ENCODE measurements at places on chromosomes 13 and 19.

- DNase-seq: no peak
Measured at GRCh38 chr13:46405457-46405856, 18.4 kb upstream of the RUBCNL start.

GRCh38 chr13:44397766-44398223 is 24.2 kb downstream of the SERP2 start:
- no peak for DNase-seq

DNA sequence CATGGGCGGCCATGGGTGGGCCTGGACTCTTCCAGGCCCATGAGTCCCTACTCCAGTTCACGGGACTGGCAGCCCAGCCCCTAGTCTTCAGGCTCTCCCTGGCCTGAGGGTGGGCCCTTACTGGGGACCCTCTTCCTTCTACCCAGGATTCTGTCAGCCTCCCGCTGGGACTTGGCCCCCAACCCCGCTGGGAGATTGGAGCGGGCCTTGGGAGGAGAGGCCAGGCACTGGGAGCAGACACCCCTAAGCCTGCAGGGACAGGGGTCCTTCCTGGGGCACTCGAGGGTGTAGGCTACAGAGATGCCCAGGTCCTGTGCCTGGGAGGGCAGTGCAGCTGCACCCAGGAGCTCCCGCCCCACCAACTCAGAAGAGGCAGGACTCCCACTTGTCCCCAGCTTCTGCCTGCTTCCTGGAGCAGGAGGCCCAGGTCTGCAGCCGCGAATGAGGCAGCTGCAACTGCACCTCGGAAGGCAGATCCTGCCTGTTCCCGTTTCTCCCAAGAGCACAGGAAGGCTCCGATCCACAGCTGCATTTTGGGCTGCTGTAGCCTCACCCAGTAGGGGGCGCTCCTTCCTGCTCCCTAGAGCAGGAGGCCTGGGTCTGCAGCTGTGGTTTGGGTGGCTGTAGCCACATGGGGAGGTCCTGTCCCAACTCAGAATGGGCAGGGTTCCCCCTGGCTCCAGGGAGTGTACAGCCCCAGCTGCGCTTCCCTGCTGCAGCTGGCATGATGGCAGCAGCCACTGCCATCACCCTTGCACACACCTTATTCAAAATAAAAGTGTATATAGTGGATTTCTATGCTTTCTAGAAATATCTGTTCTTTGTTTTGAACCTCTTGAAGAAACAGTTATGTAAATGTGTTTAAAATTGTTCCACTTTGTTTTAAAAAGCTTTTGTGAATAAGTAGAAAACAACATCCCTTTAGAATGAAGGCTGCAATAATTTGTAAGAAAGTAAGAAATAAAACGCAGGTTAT is 46.8 kb downstream of the TEX26 start:
- peak; percentile 23 for DNase-seq

- DNase-seq: peak; percentile 46
Measured at GRCh38 chr19:20078581-20079031, 806 bp downstream of the ZNF90 start.

GRCh38 chr13:27080018-27080948 is 91.3 kb downstream of the USP12 start:
- DNase-seq: no peak

- no peak for DNase-seq
Measured at GRCh38 chr19:1616396-1616795, 11.1 kb upstream of the UQCR11 start.

DNA sequence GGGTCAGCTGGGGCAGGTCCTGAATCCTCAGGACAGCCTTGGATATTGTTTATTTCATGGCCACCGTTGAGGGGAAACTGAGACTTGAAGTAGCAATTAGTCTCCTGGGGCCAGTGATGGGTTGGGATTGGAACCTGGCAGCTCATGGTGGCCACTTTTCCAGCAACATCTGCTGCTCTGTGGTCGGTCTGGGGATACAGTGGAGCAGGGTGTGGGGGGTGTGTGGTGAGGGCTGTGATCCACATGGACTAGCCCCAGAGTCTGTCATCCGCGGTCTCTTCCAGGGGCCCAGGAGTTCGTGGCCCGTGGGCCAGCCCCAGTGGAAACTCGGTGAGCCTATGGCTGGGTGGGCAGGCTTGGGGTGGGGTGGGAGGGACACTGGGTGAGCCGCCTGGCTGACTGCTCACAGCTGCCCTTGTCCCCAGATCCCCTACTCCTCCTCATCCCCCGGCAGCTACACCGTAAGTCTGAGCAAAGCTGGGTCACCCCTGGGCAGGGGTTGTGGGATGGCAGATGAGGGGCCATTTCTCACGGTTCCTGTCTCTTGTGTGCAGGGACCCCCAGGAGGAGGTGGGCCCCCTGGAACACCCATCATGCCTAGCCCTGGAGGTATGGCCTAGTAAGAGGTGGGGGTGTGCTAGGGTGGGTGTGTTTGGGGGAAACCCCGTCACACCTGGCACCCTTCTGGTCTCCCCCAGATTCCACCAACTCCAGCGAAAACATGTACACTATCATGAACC is 5.5 kb downstream of the ISYNA1 start:
- no peak for DNase-seq

- DNase-seq: no peak
Measured at GRCh38 chr19:48473161-48473966, 4.2 kb downstream of the CYTH2 start.
